ENCODE measurements at places on chromosomes 3 and 15.

- DNase-seq, result no peak
These were observed 545.3 kb downstream of the GBE1 start for GRCh38 chr3:81216192-81216591.

GRCh38 chr3:22659651-22660475 lies 543.3 kb upstream of the UBE2E2 start:
- no peak for DNase-seq

GRCh38 chr3:156491192-156491591 lies 63.7 kb downstream of the SSR3 start:
- no peak for DNase-seq

DNA sequence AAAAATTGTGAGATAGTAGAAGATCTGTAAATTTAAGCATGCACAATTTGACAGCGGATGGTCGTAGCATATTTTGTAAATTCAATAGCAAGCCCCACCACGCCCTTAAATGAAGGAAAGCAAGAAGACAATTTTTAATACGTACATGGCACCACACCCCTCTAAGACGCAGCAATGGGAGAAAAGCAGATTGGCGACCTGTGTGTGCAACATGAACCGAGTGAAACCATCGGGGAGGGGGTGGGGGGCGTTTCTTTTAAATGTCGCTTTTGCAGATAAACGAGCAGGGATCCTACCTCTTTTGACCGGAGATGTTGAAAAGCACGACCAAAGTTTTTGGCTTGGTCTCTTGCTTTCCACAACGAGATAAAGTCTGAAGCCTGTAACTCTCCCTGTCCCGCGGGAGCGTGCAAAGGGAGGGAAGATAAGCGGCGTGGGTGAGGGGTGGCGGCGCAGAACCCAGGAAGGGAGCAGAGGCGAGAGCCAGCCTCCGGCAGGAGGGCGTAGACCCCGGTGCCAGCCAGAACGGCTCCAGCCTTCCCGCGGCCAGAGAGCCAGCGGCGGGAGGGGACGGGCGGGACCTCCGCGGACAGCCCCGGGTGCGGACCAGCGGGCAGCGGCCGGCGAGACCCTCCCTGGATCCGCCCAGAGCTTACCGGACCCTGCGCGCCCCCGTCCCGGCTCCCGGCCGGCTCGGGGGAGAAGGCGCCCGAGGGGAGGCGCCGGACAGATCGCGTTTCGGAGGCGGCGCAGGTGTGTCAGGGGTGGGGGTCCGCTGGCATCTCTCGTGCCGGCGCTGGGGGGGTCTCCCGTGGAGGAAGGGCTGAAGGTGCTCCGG lies at the start of gene CHL1:
Gene CHL1, plus strand, starts transcription at position 453 of the 838 bp plus-strand sequence. CDS start 123,014 bp downstream, outside the sequence.
- DNase-seq, result no peak

DNA sequence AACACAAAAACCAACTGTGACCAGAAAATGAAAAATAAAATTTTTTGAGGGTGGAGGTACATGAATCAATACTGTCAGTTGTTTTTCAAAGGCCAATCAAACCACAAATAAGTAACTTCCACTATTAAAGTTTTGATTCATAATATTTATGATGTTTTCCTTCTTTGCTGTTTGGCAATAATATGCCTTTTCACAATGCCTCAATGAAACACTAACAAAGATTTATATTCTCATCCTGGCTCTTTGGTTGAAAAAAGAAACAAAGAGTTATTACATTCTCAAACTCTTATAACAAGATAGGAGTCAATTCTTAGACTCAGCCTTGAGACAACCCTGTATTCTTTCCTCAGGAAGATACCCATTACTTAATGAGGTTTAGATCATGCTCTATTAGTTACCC lies 63.1 kb downstream of the C3orf70 start:
- DNase-seq, result no peak

GRCh38 chr3:144369129-144369879 lies 397.7 kb downstream of the DIPK2A start:
- DNase-seq, result no peak

DNA sequence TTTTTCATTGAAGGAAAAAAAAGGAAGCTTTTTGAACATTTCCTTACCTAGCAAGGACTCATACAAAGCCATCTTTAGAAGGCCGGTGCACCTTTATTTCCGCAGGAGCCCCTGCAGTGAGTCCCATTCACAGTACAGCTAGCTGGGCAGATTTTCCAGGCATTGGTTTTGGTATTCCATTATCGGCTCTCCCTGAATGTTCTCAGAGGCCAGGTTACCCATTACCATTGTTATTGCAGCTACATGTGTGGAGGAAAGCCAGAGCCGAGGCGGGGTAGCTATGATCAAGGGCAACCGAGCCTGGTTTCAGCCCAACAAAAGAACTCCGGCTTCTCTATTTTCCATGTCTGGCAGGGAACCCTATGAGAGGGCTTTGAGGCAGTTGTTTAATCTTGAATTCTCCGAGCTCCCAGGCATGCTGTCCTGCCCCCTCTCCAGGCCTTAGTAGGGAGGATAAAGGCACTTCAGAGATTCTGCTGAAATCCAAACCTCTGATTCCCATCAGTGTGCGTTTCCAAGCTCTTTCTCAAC lies 100.3 kb downstream of the LRRK1 start:
- no peak for DNase-seq

DNA sequence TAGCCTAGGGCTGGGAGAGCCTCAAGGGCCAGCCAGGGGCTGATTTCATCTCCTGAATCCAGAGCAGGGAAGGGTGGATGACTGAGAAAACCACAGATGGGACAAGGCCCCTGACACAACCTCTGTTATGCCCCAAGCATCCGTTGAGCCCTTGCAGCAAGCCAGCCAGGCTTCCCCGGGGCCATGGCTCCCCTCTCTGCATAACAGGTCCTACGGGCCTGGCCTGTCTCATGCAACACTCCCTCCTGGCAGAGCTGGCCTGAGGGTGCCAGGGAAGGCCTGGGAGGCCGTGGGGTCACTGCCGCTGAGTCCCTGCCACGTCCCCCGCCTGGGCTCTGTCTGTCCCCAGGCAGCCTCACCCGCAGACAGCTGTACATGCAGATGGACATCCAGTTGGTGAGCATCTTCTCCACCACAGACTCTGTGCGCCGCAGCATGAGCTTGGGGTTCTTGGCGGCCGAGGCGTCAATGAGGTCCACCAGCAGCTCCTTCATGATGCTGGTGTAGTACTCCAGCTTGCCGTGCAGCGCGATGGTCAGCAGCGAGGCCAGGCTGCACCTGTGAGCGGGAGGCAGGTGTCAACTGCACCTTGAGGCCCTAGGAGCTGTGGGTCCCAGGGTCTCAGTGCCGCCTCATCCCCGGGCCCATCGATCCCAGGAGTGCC lies 22.1 kb downstream of the H1-8 start:
- no peak for DNase-seq

GRCh38 chr15:57992761-57993355 lies 72.7 kb downstream of the ALDH1A2 start:
- no peak for DNase-seq

GRCh38 chr15:38438031-38438986 lies 15.6 kb upstream of the FAM98B start:
- DNase-seq, result no peak

- no peak for DNase-seq
These were observed 966 bp upstream of the PKM start for GRCh38 chr15:72231833-72232478.

GRCh38 chr15:99574502-99574901 lies 8.7 kb downstream of the MEF2A start:
- DNase-seq, result no peak

GRCh38 chr3:147354623-147355022 lies 51.7 kb downstream of the ZIC4 start:
- DNase-seq, result no peak

- no peak for DNase-seq
These were observed 11.0 kb downstream of the THBS1 start for GRCh38 chr15:39591896-39592315.

- DNase-seq, result no peak
These were observed 44.3 kb downstream of the SLCO3A1 start for GRCh38 chr15:91897585-91898372.

DNA sequence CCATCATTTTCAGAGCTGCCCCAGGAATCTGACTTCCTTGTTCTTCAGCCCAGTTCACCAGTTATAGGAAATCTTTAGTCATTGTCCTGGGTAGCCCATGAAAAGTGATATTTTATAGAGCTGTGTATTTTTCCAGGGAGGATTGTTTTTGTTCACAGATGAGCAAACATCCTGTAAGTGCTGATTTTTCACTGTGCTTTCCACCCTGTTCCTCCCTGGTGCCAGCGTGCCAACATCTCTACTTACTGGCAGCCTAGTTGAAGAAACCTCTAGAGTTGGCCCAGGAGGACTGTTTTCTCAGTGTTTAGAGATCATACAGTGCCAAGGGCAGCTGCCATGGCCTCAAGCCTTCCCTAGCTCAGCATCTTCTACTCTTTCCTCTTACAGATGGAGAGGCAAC lies 41.3 kb downstream of the ST6GAL1 start:
- no peak for DNase-seq

DNA sequence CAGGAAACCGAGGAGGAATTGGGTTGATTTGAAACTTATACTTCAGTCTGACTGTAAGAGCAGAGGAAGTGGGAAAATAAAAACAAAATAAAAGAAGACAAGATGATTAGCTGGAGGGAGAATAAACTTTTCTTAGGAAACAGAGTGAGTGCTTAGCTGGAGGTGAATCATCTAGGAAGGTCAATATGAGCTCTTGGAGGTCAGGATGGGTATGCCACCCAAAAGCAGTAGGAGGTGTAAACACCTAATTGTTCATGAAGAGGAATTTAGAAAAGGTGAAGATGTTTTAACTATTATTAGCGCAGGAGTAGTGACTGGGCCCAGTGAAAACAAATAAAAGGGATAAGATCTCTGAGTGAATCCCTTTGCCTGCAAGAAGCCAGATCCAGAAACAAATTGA lies 39.9 kb upstream of the ARL14 start:
- DNase-seq, result no peak

DNA sequence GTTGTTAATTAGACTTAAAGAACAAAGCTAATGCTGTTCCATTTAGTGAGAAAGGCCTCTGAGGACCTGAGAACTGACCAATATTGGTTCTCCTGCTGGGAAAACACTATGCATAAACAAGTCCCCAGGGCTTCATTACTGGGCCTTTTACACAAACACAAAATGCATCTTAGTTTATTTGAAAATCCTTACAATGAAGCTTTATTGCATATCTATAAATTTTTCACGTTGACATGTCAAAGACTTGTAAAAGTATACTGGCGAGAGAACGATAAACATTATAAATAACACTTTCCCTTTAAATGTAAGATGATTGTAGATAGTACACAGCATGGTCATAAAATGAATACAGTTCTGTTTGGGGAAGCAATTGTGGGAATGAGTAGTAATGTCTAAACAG lies 151.7 kb downstream of the ROBO2 start:
- DNase-seq, result no peak

DNA sequence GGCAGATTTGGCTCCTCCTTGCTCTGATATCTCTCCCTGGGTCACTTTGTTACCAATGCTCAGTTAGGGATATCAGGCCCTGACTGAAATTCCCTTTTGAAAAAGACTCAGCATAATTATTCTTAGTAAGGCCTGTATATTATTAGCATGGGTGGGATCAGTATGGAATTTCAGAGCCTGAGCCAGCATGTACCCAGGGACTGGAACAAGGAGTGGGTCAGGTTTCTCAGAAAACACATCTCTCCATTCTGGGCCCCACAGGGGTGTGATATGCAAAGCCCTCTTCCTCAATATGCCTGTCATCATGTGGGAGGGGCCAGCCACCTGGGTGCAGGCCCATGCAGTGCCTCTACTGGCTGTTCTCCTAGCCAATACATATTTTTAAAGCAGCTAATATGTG lies 423.2 kb downstream of the EPHB1 start:
- no peak for DNase-seq

GRCh38 chr3:17218587-17218986 lies 333.8 kb downstream of the PLCL2 start:
- no peak for DNase-seq

GRCh38 chr3:15612001-15612400 lies 10.5 kb downstream of the BTD start:
- no peak for DNase-seq

DNA sequence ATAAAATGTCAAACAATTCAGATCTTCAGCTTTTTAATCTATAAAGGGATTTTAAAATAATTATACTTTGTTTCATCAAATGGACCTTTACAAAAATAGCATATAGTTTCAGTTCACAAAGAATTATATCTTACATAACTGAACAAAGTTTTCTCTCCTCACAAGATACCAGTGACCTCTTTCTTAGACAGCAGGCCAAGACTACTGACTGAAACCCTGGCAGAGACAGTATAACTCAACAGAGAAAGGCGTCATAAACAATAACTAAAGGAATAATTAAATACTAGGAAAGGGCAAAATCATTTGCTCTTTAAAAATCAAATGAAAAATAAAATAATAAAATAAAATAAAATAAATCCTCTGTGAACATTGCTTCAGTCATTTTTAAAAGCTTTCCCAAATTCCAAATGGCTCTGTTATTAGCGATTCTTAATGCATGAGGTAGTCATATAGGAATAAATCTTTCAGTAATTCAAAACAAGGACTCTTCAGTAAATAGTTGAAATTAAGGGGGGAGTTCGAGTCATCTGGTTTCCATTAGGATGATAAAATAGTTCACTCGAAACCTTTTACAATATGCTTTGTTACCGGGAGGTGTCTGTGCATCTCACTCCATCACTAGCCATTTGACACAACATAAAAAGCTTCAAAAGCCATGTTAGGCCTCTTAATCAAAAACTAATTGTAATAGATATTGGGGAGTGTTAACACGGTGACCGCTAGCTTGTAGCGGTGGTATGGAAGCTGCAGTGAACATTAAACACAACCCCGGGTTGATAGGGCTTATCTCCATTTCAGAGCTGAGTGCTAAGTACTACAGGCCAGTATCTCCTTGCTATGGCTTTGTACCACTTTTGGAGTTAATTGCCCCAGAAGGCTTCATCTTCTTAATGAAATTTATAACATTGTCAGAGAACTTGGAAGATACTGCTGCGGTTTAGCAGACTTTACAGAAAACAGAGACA lies 142.9 kb upstream of the NR2F2 start:
- no peak for DNase-seq

DNA sequence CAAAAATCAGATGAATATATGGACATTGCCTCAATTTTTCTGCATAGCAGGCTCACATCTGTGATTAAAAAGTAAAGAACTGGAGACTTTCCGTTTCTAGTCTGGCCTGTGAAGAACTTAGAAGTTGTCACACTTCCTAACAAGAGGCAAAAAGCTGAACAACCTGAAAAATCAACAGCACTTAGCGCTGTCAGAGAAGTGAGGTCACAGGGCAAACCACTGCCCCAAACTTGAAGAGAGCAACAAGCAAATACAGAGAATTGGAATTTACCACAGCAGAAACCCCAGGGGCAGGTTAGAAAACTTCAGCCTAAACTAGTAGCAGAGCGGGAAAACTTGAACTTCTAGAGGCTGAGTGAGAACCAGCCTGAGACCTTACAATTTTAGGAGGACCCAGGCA lies 38.9 kb downstream of the CCDC54 start:
- no peak for DNase-seq

DNA sequence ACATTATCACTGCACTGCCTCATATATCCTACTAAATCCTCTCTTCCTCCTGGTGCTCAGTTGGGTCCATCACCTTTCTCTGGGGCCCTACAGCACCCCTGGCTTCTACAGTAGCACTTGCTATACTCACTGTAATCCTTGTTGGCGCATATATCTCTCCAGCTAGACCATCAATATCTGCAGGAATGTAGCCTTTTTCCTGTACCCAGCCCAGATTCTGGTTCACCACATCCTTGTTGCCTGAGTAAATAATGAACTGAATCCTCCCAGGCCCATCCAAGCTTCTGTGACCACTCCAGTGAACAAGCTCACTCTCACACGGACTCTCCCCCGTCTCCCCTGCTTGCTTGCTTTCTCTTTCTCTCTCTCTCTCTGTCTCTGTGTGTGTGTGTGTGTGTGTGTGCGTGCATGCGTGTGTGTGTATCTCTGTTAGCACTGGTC lies 62.5 kb upstream of the LIPC start:
- no peak for DNase-seq

GRCh38 chr3:122074621-122075265 lies 19.6 kb downstream of the CD86 start:
- DNase-seq, result no peak

Measured in NT2/D1 (cell line).